ENCODE measurements at places on chromosomes 3 and 15.

DNA sequence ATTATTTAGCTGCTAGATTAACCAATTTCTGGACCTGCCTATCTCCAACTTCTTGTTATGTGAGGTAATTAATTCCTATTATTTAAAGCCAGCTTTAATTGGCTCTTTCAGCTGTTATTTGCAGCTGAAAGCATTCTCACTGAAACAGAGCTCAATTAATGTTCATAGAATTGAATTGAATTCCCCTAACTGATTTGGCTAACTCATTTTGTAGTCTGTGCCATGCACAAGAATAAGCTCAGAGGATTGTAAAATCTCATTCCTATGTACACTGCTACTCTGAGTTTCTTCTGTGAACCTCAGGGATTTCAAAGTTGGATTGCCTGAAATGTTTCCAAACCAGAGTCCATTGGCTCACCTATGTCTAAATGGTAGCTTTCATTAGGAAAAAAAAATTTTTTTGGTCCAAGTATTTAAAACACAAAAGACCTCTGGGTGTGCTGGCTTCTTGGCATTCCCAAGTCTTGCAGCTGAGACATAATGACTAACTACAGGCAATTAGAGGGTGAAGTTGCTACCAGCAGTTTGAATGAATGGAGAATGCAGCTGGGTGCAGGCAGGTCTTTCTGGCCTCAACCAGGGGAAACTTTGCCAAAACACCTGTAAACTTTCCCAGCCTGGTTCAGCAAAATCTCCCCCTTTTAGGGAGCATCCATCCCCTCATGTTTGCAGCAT is 134.3 kb downstream of the EDEM1 start:
- DNase-seq = no peak

DNA sequence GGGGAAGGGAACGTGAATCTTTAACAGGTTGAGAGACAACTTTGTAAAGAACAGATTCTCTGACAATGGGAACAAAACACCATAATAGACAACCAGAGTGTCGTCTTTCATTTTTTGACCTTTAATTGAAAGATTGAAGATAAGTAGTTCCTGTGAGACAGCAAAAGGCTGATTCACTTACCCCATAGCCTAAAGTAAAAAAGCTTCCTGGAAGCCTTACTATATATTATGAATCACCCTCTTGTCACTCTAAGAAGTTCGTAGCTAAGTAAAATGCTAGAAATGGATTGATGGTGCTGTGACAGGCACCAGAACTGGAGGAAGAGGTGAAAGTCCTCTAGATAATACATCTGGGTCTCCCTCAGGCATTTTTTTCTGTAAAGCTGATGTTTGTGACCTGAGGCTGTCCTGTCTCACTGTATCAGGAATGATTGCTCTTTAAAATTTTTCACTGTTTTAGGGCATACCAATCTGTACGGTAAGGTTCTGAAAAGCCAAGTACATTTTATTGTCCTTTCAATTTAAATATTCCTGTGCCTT is 824.6 kb upstream of the SEMA6D start:
- DNase-seq = no peak

DNA sequence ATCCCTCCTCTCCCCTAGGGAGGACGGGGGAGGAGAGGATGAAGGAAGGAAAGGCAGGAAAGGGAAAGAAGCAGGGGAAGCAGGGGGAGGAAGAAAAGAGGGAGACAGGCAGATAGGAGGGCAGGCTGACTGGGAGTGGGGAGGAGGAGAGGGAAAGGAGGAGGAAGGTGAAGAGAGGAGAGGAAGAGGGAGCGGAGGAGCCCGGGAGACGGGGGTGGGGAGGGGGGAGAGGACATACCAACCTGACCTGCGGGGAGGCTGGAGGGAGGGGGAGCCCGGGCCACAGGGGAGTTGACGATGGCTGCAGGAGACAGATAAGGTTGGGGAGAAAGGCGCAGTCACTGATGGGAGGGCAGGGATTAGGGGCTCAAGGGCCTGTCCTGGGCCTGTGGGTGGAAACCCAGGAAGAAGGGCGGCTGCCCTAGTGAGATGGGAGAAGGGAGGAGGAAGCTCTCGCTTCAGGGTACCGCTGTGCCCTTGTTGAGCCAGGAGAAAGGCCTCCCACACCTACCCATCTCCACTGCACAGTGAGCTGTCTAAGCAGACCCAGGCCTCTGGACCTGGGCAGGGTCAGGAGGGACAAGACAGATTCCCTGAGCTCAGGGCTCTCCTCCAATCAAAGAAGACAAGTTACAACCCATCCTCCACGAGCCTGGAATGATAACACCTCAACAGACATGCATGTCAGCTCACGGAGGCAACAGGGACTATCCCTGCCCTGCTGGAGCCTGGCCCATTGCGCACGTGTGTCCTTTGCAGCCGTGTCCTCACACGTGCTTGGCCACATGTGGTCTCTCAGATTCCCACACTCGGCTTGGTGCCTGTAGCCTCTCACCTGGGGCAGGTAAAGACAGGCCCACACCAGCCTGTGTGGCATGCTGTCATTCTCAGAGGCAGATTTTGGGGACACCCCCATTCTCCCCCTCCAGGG is 27.9 kb downstream of the C3orf18 start:
- no peak for DNase-seq

- DNase-seq = no peak
Observed at GRCh38 chr3:105744202-105744601, 124.6 kb downstream of the CBLB start.

DNA sequence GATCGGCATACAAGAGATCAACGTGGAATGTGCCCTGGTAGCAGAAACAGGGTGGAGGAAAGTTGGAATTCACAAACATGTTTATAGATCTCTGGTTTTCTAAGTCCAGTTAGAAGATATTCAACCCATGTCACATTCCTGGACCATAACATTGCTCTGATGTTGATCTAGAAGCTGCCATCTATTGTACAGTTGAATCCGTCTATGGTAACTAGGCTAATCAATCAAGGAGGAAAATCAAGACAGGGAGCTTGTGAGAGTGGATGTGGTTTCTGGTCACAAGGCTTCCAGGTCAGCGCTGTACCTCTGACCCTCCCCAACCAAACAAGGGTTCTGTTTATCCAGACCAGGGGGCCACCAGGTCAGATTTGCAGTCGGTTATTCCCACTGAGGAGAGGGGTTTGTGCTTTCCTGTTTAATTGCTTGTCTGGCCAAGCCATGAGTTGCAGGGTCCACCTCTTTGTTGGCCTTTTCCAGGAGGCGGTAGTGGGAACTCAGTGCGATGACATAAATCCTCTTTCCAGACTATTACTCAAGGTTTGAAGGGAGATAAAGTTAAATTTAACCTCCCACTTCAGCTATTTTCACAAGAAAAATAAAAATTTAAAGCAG is 130.3 kb downstream of the SLCO3A1 start:
- peak; percentile 22 for DNase-seq

GRCh38 chr15:24977686-24978085 is 22.9 kb downstream of the SNRPN start:
- DNase-seq = no peak

DNA sequence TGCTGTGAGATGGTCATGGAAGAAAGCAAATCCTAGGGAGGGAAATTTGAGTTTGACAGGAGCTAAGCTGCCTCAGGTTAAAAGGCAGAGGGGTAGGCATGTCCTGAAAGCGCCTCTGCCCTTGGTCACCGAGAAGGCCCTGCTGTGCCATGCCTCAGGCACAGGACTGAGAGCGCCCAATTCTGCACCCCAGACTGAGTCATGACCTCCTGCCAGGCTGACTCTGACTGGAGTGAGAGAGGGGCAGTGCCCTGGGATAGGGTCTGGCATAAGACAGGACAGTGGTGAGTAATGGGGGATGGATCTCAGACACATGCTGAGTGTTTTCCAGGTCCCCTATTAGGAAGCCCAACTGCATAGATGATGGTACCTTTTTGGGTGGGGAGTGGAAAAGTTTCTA is 44.4 kb downstream of the EPHB1 start:
- no peak for DNase-seq

- DNase-seq = no peak
Observed at GRCh38 chr3:33299395-33300081, 22.3 kb downstream of the FBXL2 start.

DNA sequence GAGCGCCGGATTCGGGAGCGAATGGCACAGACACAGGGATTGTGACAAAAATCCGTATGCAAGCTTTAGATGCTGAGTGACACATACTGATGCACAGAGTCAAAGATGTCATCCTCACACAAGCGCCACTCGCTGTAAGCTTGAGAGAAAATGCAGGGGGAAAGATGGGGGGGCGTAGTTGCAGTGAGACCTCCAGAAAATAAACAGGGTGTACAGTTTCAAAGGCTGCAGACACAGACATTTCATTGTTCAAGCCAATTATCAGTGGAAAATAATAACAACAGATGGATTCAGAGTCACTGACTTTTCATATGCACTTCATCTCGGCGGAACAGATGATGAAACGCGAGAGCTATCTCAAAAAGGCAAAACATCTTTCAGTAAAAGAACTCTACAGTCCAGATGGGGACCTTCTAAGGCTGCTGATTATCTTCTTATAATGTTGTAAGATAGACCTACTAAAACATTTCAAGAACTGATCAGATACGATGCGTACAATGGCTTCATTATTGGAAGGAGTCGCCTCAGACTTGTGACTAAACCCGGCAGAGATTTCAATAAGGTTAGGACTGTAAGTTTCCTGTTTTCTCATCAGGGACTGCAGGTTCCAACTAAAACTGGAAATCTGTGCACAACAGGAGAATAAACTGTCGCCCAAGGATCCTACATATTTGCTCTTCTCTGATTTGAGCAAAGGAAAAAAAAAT is 275.4 kb downstream of the FOXP1 start:
- DNase-seq = no peak

DNA sequence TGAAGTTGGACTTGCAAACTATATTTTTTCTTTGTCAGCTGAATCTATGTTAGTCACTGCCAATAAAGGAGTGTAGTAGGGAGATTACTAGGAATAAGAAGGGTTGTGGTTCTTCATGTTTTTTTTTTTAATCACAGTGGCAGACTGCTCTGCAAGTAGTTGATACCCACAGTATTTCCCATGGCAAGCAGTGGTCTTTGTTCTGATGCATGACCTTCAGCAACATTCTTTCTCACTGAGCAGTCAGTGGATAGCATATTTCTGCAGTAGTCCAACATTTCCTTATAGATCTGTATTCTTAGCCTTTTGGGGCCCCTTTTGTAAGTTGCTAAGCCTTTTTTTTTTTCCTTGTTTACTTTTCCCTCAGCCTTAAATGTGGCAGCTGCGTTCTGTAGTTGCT is 151.1 kb downstream of the DOCK3 start:
- DNase-seq = no peak

DNA sequence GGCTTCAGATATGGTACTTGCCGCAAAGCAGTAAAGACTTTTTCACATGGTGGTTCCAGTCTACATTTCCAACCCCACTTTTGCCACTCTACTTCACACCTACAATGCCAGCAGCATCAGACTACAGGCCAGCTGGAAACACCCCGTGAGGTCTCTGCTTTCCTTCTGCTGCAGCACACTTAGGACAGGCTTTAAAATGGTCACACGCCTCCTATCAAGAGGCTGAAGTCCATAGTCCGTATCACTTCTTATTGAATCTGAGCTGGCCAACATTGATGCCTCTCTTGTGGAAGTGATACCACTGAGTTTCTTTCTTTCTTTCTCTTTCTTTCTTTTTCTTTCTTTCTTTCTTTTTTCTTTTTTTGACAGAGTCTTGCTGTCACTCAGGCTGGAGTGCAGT is 59.8 kb downstream of the ZNF860 start:
- no peak for DNase-seq

DNA sequence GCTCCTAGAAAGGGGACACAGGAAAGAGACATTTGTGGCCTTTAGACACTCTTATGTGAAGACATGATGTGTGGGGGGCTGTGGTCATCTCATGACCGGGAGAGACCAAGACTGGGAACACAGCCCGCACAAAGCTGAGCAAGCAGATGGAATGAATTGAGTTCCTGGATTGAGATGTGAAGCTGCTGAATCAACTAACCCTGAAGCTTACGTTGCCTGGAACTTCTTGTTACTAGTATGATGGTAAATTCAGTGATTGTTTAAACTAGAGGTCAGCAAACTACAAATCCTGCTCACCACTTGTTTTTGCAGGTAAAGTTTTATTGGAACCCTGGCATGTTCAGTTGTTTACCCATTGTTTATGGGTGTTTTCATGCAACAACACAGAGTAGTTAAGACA is 83.4 kb upstream of the BHLHE40 start:
- DNase-seq = no peak

GRCh38 chr3:48058091-48058490 is 41.9 kb upstream of the MAP4 start:
- DNase-seq = no peak

DNA sequence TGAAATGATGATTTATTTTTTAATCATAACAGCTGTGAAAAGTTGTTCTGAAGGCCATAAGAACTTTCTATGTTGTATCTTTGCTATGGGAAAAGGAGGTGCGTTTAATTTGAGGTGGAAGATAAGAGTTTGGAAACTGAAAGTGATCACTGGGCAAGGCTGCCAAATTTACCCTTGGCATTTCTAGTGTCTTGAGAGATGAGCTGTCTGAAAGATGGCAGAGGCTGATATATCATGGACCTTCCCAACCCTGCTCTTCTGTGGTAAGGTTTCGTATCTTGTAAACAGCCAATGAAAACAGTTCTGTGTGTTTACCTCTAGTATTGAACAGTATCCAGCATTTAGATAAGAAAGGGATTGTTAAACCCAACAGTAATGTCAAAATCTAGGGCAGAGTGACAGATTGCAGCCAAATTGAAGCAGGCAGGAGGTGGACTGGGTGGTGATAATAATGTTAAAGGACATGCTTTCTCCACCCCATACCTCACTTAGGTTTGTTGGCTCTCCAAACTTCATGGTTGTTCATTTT is 15.8 kb upstream of the NFKBIZ start:
- DNase-seq = no peak

DNA sequence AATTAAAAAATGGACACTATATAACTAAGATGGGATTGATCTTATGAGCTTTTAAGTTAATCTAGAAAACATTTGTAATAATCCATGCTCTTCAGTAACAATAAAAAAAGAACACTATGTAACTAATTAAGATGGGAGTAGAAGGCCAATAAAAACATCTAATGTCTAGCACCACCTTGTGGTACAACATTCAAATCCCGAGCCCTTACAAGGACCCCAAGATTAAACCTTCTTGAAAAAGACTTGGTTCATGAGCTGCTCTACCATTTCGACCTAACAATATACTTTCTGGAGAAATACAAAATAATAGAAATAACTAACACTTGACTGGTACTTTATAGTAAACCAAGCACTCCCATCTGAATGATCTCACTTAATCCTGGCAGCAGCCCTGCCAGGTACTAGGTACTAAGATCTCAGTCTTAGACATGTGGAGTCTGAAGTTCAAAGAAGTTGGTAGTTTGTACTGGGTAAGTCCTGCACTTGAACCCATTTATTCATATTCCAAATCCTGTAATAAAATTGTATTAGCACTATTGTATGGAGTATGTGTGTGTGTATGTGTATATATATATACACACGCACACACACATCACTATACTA is 21.8 kb downstream of the METTL6 start:
- DNase-seq = peak; percentile 23

DNA sequence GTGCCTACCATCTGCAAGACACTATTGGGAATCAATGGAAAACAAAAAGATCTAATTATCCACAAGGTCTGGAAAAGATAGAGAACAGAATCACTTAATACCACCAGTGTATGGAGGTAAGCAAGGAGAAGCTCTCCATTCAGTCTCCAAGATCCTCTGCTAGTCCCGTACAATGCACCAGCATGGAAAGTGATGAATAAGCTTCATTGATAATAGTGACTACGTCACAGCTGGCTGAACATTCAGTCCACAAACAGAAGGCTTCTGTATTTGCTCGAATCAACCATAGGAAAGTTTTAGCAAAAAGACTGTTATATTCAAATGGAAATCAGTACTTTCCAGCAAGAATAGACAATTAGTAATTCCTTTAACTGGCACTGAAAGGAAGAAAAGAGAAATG is 42.9 kb downstream of the IGSF11 start:
- DNase-seq = no peak

All from right renal pelvis (tissue), 4 donors.